ENCODE measurements at places on chromosomes 4 and X.

DNA sequence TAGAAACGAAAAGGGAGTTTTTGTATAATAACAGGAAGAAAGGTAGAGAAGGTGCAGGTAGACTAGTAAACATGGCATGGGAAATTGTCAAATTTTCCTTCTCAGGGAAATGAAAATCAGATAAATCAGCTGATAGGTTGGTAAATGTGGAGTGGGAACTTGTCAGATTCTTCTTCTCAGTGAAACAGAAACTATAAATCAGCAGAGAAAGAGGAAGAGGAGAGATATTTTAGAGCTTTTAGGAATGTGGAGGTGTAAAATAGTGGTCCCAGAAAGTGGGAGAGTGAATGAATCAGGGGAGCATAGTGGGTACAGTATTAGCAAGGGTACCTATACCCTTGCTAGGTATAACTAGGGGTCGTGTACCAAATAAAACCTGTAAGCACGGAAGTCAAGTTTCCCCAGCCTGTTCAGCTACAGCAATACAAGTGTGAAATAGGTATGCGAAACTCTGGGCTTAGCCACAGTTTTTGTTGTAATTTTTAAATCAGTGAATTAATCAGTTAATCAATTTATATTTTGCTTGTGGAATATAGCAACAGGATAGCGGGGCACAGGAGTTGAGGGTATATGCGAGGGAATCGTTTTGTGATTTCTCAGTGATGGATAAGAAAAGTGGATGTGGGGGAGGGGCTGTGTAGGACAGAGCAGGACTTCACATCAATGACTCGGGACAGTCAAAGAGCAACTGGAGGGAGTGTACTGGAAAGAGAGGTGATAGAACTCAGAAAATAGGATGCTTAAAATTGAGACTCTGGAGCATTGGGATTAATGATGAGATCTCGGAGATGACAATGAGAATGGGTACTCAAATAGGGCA lies 561.5 kb downstream of the INPP4B start:
- H3K27me3 ChIP-seq: no peaks in the 10 kb centered on the region
- H3K4me3 ChIP-seq: no peak overlapping the region
- DNase-seq: no peak
- no peaks in the 10 kb centered on the region for H3K4me1 ChIP-seq
- no peak overlapping the region for H3K27ac ChIP-seq

DNA sequence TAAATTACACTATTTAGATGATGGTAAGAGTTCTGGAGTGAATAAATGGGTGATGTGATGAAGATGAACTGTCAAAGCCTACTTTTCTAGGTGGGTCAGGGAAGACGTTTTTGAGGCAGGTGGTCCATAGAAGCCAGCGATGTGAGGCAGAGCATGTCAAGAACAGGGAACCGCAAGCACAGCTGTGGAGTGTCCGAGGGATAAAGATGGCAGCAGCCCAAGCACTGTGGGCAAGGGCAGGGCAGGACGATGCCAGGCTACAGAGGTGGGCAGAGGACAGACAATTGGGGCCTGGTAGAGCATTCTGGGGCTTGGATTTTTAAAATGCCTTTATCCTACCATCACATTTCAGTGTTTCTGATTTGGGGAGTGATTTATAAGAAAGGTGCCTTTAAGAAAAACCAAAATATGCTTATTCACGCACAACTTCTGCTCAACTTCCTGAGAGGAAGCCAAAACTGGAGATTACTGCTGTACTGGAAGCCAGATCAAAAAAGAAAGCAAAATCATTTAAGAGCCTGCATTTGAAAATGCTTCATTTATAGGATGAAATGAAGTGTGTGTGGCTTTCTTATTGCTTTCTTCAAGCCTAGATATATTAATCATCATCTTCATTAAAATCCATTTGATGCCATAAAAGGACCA lies 119.0 kb upstream of the WDR17 start:
- H3K4me3 ChIP-seq: no peak overlapping the region
- H3K36me3 ChIP-seq: no peaks in the 10 kb centered on the region
- DNase-seq: no peak
- no peak overlapping the region for H3K27ac ChIP-seq

DNA sequence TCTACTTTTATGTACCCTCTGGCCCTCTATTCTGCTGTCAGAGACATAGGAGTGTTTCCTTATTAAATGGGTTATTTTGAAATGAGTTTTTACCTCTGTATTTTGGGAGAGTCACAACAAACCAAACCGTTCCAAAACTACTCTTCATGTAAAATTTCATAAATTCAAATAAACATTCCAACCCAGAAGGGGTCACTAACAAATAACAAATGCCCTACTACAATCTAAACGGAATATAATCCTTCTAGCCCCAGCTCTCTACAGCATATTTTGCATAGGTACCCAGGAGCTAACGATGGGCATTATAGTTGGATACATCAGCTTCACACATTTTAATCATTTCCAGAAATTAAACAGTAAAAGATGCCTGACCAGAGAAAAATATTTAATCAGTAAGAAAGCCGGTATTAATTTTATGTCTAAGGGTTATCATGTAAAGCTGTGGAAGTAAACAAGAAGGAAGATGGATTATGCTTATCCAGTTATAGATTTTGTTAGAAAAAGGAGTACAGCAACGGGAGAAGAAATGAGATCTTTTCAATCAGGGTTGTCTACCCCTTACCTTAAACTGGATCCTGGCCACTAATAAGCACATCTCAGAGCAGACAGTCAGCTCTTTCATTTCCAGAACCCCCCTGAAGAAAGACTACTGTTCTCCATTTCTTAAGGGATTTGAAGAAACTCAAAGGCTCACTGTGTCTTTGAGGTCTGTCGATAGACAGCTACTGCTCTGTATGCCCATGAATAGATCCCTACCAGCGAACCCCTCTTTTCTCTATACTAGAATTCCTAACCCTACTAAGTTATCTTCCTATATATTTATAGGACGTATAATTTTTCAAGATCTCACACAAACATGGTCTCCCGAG lies 1.2 kb downstream of the UGDH start:
- peak overlapping the region; percentile 89 for H3K4me3 ChIP-seq
- H3K36me3 ChIP-seq: no peaks in the 10 kb centered on the region

DNA sequence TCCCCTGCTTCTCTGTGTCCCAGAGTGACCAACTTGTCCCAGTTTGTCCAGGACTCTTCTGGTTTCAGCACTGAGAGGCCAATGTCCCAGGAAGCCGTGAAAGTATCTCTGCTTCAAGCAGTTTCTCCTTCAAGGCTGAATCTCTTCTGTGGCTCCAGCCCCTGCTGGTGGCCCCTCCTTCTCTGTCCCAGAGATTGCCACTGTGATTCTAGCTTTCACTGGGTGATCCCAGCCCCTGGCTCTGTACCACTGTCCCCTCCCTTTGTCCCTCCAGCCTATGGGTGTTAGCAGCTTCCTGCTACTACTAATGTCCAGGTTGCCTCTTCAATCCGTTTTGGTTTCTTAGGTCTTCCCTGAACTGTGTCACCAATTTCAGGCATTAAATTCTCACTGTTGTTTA lies 70.5 kb downstream of the SOX3 start:
- H3K4me3 ChIP-seq: no peak overlapping the region
- no peaks in the 10 kb centered on the region for H3K4me1 ChIP-seq
- no peak for DNase-seq

DNA sequence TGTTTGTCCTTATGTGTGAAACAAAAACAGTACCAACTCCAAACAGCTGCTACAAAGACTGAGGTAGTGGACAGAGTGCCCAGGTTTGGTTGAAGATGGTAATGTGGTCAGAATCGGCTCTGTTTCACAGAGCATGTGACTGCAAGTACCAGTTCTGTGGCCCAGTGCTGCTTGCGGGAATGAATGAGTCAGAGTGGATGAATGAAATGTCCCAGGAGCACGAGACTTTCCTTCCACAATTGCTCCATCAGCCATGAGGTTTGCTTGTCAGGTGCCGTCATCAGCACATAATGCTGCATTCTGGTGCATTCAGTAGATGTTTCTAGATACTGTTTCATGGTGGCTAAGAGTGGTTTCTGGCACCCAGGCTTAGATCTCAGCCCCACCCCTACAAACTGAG lies 84.2 kb downstream of the GPR143 start:
- H3K4me1 ChIP-seq: no peaks in the 10 kb centered on the region
- no peak overlapping the region for H3K27ac ChIP-seq
- DNase-seq: no peak
- H3K27me3 ChIP-seq: no peaks in the 10 kb centered on the region

DNA sequence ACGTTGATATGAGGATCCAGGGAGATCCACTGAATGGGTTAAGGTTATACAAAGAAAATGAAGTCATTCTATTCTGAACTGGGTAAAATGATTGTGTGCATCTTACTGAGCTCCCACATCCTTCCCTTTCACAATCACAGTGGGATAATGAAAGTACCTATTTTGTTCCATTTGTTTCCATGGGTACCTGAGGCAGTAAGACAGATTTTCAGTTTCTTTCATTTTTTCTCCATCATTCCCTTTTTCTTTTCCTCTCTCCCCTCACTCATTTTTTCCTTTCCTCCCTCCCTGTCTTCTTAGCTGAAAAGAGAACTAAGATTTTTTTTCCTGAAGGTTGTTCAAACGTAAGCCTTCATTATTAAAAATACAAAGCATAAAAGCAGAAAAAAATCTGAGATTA lies 4.6 kb downstream of the GRIA2 start:
- H3K4me1 ChIP-seq: no peaks in the 10 kb centered on the region
- DNase-seq: no peak
- H3K4me3 ChIP-seq: no peak overlapping the region
- no peak overlapping the region for H3K27ac ChIP-seq

DNA sequence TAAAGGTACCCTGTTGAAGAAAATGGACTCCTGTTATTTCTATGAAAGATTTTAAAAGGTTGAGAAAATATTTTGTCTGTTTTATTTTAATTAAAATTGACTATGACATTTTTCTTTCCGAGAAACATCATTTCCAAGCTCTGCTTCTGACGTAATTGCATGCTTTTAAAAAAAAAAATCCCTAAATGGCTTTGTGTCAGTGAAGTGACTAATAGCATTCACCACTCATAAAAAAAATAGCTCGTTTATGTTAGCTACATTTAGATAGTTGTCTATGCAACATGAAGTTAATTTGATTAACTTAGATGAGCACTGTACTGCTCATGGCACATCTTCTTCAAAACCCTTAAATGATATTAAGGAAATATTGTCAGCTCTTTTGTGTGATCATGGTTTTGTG lies 105.1 kb upstream of the KLHL13 start:
- no peaks in the 10 kb centered on the region for H3K36me3 ChIP-seq
- no peaks in the 10 kb centered on the region for H3K27me3 ChIP-seq
- H3K4me3 ChIP-seq: no peak overlapping the region
- no peak overlapping the region for H3K27ac ChIP-seq

DNA sequence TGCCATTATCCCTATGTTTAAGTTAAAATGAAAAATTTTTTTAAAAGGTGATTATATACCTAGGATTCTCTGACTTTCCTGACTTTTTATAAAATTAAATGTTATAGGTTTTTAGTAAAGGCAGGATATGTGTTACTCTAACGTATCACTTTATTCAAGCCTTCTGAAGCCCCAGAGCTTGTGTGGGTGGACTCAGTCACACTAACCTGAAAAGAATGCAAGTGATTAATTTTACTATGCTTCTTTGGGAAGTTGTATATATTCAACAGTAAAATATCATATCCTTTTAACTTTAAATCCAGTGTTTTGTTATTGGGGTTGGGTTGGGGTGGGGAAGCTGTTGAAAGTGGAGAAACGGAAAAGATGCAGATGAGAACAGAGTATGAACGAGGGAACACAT lies 22.8 kb downstream of the PDLIM3 start:
- H3K4me3 ChIP-seq: no peak overlapping the region
- no peak for DNase-seq
- peaks cover 18% of the 10 kb centered on the region for H3K4me1 ChIP-seq
- peak overlapping the region; percentile 66 for H3K27ac ChIP-seq
- peaks cover 4% of the 10 kb centered on the region for H3K36me3 ChIP-seq
- H3K27me3 ChIP-seq: no peaks in the 10 kb centered on the region

DNA sequence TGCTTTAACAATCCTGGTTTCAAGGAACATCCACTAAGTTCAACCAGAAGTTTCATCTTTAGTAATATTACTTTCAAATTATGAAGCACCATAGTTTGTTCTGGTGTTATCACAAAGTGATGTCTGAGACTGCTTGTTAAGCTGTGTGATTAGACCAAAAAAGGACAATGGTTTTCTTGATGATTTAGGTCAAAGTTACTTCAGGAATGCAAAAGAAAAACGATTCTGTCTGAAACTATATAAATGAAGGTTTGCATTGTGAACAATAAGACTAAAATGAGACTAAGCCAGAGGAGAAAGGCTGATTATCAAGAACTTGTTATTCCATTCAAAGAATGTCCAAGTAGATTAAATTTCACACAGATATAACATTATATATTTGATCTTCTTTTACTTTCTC lies 122.4 kb upstream of the ETNPPL start:
- H3K27ac ChIP-seq: no peak overlapping the region
- no peak overlapping the region for H3K4me3 ChIP-seq
- H3K36me3 ChIP-seq: no peaks in the 10 kb centered on the region
- DNase-seq: no peak
- no peaks in the 10 kb centered on the region for H3K4me1 ChIP-seq

GRCh38 chr4:177391287-177391686 lies 51.0 kb downstream of the AGA start:
- no peak overlapping the region for H3K4me3 ChIP-seq
- no peak for DNase-seq
- H3K27ac ChIP-seq: no peak overlapping the region
- H3K4me1 ChIP-seq: no peaks in the 10 kb centered on the region
- H3K27me3 ChIP-seq: no peaks in the 10 kb centered on the region

DNA sequence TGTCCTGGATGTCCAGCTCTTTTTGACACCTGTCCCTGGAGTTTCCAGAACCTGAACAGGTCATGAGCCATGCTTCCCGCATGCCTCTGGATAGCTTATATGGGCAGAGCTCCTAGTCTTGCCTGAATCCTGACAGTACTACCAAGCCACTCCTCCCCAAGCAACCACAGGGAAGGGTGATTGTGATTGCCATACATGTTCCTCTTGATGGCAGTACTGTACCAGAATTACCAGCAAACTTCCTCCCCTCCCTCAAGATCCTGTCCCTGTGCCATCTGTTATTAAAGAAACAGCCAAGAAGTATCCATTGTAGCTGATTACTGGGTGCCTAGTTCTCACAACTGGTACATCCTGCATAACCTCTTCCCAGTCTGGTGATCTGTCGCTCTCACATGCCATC lies 264.3 kb upstream of the AGTR2 start:
- no peak overlapping the region for H3K4me3 ChIP-seq
- no peaks in the 10 kb centered on the region for H3K36me3 ChIP-seq
- no peak overlapping the region for H3K27ac ChIP-seq
- no peak for DNase-seq

- H3K36me3 ChIP-seq: no peaks in the 10 kb centered on the region
- H3K27me3 ChIP-seq: no peaks in the 10 kb centered on the region
- H3K4me1 ChIP-seq: no peaks in the 10 kb centered on the region
- no peak for DNase-seq
- H3K4me3 ChIP-seq: no peak overlapping the region
- H3K27ac ChIP-seq: no peak overlapping the region
Observed at GRCh38 chrX:44144177-44144945, 171.2 kb upstream of the NDP start.

DNA sequence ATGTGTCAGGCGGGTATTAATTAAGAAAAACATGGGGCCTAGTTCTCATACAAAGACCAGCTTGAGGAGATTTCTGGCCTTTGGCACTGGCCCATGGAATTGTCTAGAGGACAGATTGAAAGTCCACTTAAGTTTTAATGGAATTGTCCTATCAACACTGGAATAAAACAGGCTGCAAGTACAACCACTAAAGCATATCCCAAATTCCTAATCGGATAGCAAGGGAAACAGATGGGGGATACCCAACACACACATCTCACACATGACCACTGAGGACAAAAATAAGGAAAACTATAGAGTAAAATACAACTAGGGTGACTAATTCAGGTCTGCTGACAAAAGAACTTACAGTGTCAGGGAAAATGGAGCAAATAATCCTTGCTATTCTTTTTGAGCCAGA lies 167.8 kb downstream of the GASK1B start:
- peak overlapping the region; percentile 41 for H3K27ac ChIP-seq
- no peaks in the 10 kb centered on the region for H3K27me3 ChIP-seq
- no peak overlapping the region for H3K4me3 ChIP-seq
- peak; percentile 75 for DNase-seq
- no peaks in the 10 kb centered on the region for H3K36me3 ChIP-seq
